Activated naive CD4-positive, alpha-beta T cell (primary cell): ENCODE measurements at places on chromosomes 4 and X.

- no peak for DNase-seq
Observed at GRCh38 chr4:112531146-112531545, 15.2 kb upstream of the NEUROG2 start.

- no peak for DNase-seq
Observed at GRCh38 chr4:8136972-8137710, 21.5 kb downstream of the ABLIM2 start.

GRCh38 chr4:41639291-41639690, 101.3 kb downstream of the LIMCH1 start:
- no peak for DNase-seq

DNA sequence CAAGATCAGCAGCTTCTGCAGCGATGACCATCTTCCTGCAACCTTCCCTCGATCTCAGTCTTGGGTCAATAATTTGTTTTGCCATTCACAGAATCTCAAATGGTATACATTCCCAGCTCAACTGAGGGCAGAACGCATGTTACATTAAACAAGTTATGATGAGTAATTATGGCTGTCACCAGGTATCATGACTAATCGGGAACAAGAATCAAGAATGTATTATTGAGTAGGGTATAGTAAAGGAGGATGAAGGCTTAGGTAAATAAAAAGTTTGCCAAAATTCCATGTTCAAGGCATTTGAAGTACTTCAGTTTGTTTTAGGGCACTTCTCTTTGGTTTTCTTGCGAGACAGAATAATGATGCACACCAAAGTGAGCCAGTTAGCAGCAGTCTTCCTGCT, 194.1 kb downstream of the SH2D1A start:
- DNase-seq, result no peak

DNA sequence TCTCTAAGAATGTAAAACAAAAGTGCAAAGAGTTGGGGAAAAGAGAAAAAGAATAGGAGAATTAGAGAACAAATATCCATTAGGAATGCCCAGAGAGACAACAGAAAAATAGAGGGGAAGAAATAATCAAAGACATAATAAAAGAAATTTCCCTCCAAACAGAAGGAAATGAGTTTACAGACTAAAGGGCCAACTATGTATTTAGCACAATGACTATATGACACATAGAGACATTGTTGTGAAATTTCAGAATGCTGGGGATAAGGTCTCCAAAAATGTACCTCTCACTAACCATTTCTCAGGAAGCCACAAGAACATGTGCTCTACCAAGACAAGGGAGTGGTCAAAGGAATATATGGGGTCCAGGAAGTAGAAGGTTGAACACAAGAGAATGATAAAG, 121.0 kb upstream of the ACSL4 start:
- DNase-seq, result no peak

- no peak for DNase-seq
Observed at GRCh38 chrX:12309744-12310076, 171.4 kb downstream of the FRMPD4 start.

- DNase-seq, result no peak
Observed at GRCh38 chr4:10891866-10892265, 207.3 kb upstream of the CLNK start.

DNA sequence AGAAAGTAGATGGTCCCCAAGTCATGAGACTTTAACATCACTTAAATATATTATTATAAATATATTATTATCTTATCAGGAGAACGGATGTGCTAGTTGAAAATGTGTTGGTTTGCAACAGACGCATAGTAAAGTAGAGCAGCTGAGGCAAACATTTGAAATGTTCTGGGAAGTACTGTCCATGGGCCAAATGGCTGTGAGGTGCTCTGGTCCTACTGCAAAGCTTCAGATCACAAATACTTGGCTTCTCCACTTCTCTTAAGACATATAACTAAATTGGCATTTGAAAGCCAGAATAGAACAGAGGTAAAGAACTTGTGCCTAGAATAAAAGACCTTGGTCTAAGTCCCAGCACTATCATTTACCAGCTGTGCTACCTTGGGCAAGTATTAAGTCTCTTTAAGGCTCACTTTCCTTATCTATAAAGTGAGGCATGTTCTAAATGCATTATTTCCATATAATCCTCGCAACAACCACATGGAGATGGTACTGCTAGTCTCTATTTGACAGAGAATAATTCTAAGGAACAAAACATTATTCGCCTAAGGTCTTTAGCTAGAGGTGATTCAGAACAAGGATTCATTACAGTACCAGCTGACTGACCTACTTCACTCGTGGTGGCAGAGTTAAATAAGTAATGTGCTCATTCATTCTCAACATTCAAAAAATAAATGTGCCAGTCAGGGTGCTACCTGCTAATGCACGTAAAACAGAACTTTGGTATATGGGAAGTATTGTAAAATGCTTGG, 297.1 kb downstream of the PPP3CA start:
- DNase-seq, result no peak

- no peak for DNase-seq
Observed at GRCh38 chrX:153970357-153971123, 1.1 kb downstream of the HCFC1 start.

GRCh38 chrX:55033429-55033828, 2.7 kb upstream of the ALAS2 start:
- no peak for DNase-seq

- DNase-seq, result no peak
Observed at GRCh38 chrX:105870445-105870844, 48.1 kb downstream of the NRK start.

DNA sequence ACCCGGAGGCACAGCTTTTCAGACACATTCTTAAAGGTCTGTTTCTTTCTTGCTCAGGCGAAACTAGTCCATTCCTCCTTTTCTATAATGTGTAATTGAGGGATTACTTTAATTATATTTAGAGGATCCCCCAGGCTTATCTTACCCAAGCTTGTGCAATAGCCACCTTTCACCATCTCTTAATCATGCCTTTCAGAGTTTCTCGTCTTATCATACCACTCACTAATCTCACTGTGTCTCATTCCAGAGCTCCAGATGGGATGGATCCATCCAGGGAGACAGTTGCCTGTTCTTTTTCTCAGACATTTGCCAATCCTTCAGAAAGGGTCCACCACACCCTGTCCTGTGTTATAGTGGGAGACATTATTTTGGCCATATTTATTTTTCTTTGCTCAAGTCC, 12.5 kb downstream of the SPARCL1 start:
- DNase-seq, result no peak

GRCh38 chr4:166198516-166199310, 325.7 kb downstream of the TLL1 start:
- no peak for DNase-seq

- no peak for DNase-seq
Observed at GRCh38 chr4:26839534-26839951, 21.1 kb upstream of the STIM2 start.

GRCh38 chr4:7103607-7104365, 35.9 kb upstream of the GRPEL1 start:
- no peak for DNase-seq

GRCh38 chr4:102713096-102713495, 47.7 kb downstream of the MANBA start:
- DNase-seq, result no peak

GRCh38 chr4:5019796-5020195, 538 bp upstream of the CYTL1 start:
- no peak for DNase-seq

GRCh38 chr4:148017801-148018200, 285.9 kb downstream of the ARHGAP10 start:
- DNase-seq, result no peak

- no peak for DNase-seq
Observed at GRCh38 chrX:111445485-111445884, 33.5 kb upstream of the DCX start.

GRCh38 chr4:47694322-47694721, 143.5 kb downstream of the CORIN start:
- no peak for DNase-seq

GRCh38 chrX:46589977-46590723, 16.6 kb downstream of the CHST7 start:
- no peak for DNase-seq

DNA sequence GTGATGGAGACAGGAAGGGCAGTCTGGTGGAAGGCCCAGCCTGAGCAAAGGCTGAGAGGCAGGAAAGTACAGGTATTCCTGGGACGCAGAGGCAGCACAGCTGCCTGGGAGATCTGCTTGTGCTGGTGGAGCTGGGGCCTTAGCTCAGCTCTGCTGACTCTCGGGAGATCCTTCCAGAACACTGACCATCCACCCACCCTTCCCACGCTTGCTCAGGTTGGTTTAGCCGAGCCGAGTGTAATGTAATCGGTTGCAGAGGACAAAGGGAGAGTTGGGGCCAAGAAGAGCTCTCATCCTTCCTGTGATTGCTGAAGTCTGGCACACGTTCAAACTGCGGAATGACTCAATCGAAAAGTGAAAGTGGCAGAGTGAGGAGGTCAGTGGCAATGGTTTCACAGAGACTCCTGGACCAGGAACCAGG, 43.1 kb upstream of the GPR78 start:
- no peak for DNase-seq

DNA sequence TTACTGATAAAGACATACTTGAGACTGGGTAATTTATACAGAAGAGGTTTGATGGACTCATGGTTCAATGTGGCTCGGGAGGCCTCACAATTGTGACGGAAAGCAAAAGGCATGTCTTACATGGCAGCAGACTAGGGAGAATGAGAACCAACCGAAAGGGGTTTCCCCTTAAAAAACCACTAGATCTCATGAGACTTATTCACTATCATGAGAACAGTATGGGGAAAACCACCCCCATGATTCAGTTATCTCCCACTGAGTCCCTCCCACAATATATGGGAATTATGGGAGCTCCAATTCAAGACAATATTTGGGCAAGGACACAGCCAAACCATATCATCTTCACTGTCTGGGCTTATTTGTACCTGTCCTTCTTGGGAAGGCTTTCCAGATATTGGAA, 22.8 kb upstream of the MUC7 start:
- DNase-seq, result no peak

GRCh38 chr4:139593091-139593564, 37.1 kb upstream of the SETD7 start:
- DNase-seq, result no peak

DNA sequence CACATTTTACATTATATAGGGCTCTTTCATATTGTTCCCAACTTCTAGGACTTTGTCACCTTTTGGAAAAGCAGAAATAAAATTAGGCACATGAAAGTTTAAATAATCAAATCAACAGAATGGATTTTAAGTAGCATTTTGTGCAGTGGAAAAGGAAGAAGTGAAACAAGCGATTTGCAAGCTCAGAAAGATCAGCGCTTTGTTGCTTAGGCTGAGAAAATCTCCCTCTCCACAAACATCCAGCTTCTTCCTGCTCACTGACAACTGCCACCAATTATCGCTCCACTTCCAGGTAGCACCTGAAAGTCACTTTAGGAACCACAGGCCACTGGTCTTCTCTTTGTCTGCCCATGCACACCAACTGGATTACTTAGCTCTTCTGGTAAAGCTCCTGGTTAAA, 2.0 kb upstream of the PDK3 start:
- no peak for DNase-seq

- no peak for DNase-seq
Observed at GRCh38 chr4:170721812-170722373, 632.1 kb upstream of the AADAT start.

GRCh38 chr4:133910165-133910564, 291.4 kb downstream of the PABPC4L start:
- no peak for DNase-seq

GRCh38 chr4:67459164-67459563, 86.1 kb downstream of the CENPC start:
- no peak for DNase-seq

DNA sequence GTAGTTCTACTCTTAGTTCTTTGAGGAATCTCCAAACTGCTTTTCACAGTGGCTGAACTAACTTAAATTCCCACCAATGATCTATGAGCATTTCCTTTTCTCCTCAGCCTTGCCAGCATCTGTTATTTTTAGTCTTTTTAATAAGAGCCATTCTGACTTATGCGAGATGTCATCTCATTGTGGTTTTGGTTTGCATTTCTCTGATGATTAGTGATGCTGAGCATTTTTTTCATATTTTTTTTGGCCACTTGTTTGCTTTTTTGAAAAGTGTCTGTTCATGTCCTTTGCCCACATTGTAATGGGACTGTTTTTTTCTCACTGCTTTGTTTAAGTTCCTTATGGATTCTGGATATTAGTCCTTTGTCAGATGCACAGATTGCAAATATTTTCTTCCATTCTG, 21.5 kb upstream of the PHKA1 start:
- no peak for DNase-seq

DNA sequence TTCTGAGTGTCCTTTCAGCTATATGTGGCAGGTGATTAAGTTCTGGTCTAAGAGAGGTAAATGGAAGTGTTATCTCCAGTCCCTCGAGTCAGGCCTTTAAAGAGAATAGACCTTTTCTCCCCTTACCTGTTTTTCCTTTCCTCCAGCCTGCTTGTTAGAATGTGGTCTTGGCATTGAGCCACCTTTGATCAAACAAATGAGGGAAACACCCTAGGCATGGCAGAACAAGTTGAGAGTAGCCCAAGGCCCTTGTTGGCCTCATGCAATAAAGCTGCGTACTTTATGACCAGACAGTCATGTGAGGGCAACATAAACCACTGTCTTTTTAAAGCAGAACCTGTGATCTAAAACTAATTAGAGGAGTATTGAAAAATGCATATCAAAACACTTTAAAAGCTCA, 13.2 kb upstream of the IL13RA2 start:
- DNase-seq, result no peak

GRCh38 chrX:70470850-70471289, 26.2 kb downstream of the DLG3 start:
- DNase-seq, result no peak

- DNase-seq, result no peak
Observed at GRCh38 chrX:519741-520140, 110.8 kb upstream of the SHOX start.

DNA sequence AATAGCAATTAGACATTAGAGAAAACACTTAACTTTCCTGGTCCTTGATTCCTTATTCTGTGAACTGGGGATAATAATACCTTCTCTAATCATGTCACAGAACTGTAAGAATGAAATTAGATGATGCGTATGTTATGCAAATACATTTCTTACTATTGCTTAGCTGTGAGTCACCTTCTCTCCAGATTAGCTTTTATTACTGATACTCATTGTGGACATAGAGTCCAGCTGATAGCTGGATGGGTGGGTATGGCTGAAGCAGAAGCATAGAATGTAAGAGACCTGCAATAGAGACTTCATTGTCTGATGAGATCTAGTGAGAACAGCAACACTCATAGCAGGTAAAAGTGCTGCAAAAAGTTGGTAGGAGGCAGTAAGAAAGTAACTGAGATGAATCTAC, 437.2 kb upstream of the ZFP42 start:
- DNase-seq, result no peak
